Stimulated activated naive CD4-positive, alpha-beta T cell (primary cell): ENCODE measurements at places on chromosomes 3 and 15.

- DNase-seq, result no peak
Measured at GRCh38 chr3:168085491-168086119, 10.1 kb downstream of the GOLIM4 start.

GRCh38 chr3:106631373-106632108, 745.7 kb upstream of the CCDC54 start:
- DNase-seq, result no peak

- no peak for DNase-seq
Measured at GRCh38 chr3:22659651-22660475, 543.3 kb upstream of the UBE2E2 start.

- DNase-seq, result no peak
Measured at GRCh38 chr3:196804773-196805172, 62.9 kb upstream of the SENP5 start.

- no peak for DNase-seq
Measured at GRCh38 chr3:32146746-32147211, 40.4 kb downstream of the GPD1L start.

DNA sequence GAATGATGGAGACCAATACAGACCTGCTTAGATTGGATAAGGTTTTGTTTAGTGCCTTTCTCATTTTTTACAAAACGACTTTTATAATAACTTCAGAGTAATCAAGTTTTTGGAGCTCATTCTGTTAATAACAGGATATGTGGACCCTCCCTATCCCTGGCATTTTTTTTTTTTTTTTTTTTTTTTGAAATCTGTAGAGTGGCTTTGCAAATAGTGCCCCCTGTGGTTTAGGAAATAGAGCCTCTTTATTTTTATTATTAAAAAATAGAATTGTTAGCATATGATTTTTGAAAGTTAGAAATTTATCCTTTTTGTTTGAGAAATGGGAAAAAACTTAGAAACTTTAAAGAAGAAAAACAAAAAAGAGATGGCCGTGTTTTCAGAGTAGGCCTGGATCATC, 11.4 kb downstream of the SKIL start:
- no peak for DNase-seq

DNA sequence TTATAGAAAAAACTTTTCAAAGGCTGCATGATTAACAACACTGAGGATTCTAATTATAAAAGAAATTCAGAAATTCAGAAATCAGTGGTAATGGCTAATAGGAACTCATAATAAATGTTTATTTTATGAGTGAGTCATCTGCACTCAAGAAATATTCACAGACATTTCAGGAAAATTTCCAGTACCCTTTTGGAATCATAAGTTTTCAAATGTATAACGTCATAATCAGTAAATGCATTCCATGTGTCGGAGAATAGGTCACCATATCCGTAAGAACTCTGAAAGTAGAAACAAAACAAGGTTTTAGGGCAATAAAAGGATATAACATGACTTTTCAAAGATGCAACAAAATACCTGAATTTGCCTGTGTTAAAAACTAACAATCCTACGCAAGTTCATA, 24.7 kb downstream of the EOGT start:
- DNase-seq, result no peak

DNA sequence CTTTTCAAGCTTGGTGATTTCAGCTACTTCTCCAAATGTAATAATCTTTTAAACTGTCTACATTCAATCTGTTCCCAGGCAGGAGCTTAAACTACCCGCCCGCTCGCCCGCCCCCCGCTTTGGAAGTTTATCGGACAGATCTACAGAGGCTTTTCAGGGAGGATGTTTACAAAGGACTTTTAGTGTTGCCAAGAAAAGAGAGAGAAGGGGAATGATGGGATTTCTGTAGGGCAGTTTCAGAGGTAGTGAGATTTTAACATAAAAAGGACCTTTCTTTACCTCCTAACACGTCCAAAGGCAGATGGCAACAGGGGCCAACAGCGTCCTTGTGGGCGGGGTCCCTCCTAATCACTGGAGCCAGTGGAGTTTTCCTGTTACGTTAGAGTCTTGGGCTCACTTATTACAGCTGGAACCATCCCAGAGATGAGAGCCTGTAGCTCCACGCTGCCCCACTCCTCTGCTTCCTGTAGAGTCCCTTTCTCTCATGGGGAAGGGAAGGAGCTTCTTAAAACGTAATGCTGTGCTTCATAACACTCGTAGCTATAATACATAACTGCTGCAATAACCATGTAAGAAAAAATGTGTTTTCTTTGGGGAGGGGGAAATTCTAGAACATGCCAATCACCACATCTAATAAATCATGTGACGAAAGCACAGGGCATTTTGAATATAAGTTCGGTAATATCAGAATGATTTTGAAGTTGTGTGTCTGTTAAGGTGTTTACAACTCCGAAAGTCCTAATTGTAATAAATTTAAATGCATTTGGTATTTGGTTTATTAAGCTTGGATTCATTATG, 30.9 kb downstream of the HES1 start:
- DNase-seq, result no peak

GRCh38 chr3:51836606-51837005, 24.8 kb upstream of the IQCF2 start:
- DNase-seq, result no peak

DNA sequence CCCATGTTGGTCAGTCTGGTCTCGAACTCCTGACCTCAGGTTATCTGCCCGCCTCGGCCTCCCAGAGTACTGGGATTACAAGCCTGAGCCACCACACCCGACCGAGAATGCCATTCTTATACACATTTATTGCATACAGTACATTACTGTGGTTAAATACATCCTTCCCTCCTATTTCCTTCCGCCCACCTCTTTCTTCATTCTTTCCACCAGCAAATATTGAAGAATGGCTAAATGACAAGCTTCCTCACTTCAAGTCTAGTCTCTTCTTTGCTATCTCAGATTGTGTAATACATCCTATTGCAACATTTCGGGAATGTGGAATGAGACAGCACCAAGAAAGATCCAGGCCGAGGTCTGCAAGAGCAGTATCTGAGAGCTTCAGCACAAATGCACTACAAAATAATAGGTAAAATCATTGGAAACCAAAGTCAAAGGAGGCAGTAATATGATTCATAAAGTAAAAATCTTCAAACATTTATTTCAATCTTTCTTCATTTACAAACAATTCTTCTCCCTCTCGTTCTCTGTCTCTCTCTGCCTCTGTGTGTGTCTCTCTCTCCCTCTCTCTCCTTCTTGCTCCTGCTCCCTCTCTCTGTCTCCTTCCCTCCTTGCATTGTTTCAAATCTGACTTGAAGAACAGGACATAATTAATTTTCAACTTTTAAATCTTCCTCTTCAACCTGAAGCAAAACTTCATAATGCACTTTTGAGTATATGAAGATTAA, 94.7 kb upstream of the TGFBR2 start:
- DNase-seq, result no peak

DNA sequence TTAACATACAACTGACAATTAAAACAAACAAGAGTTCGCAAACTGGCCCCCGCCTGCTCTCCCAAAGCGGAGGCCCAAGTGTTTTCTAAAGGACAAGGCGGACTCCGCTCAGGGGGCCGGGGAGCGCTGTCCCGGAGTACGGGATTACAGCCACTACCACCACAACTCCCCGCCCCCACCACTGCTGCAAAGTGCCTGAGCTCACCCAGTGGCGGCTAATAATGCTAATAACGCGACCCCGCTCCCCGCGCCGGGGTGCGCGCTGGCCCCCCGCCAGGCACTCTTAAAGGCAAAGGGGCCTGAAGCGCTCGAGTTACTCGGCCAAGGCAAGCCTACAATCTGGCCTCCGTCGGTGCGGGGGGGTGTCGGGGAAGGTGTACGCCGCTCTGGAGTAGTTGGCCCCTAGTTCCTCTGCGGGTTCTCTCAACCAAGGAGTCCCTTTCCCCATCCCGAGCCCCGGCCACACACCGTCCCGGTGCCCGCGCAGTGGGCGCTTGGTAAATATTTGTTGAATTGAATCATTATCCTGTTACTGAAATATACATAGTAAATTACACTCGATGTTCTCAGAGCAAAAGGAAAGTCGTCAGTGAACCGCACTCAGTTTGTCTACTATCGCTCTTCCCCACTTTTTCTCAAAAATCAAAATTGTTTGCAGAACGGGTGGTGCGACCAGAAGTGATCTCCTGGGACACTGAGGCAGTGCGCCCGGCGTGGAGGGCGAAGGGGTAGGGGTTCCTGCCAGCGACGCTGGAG, 827 bp downstream of the WNT5A start:
- DNase-seq, result no peak

GRCh38 chr3:102532901-102533300, 98.1 kb downstream of the ZPLD1 start:
- DNase-seq, result no peak

GRCh38 chr3:97636465-97636864, 128.1 kb upstream of the ARL6 start:
- DNase-seq, result no peak

DNA sequence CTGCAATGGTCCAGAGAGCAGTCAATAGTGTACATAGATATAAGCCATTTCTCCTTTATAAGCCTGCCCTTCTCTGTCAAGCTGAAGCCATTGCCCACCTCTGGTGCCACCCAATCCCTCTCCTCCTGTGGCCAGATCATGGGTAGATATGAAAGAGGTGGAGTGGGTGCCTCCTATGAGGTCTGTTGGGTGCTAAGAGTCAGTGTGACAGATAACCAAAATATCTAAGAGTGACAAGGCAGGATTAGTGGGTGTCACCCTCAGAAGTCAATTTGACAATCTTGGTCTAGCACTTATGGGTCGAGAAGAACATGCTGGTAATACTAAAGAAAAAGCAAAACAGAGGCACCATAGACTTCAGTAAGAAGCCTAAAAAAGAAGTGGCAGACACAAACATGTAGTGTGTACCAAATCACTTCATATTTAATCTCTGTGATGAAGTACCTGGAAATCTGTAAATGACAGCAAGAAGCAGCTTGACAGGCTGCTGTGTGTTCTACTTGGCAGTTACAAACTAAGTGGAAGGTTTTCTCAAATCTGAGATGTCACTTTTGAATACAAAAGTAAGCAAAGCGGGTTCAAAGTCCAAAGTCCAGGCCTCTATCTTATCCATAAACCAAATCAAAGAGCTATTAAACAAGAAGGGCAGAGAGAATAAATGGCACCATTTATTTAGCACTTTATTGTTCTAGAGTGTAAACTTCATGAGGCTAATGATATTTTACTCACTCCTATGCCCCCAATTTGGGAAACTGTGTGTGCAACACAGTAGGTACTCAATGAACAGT, 118.9 kb upstream of the EOMES start:
- no peak for DNase-seq

DNA sequence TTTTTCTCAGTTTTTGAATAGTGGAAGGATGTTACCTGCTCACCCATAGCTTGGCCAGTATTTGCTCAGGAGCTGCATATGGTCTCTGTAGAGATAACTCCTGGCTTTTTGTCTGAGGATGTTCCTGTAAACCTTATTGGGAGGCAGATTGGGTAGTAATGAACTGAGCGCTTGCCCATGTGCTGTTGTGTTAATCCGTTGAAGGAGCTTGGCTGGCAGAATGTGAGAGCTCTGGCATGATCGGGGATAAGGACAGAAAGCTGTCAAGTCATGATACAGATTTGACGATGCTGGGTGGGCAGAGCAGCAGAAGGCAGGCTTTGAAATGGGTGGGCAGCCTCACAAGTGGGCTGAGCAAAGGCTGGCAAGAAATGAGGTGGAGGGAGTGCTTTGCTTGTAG, 27.4 kb downstream of the SH3GL3 start:
- DNase-seq, result no peak

DNA sequence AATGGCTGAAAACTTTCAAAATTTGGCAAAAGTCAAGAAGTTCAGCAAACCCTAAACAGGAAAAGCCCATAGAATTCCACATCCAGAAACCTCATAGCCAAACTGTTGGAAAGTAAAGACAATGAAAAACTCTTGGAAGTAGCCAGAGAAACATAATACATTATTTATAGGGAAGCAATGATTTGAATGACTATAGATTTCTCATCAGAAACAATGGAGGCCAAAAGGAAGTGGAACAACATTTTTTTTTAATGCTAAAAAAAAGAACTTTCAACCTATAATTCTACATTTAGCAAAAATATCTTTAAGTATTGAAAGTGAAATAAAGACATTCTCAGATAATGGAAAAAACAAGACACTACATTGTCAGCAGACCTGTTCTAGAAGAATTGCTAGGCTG, 30.2 kb downstream of the ALPK3 start:
- DNase-seq, result no peak

DNA sequence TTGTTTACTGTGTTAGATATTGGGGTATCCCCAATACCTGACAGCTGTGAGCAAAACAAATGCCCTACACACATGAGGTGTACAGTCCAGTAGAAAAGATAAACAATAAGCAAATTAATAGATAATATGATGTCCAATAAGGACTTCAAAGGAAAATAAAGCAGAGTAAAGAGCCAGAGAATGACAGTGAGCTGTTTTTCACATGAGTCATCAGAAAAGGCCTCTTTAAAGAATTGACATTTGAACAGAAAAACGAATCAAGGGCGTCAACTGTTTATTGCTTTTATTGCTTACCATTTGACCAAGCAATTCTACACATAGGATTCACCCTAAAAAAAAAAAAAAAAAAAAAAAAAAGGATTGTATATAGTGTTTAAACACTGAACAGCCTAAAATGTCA, 96.6 kb upstream of the FLNB start:
- no peak for DNase-seq

DNA sequence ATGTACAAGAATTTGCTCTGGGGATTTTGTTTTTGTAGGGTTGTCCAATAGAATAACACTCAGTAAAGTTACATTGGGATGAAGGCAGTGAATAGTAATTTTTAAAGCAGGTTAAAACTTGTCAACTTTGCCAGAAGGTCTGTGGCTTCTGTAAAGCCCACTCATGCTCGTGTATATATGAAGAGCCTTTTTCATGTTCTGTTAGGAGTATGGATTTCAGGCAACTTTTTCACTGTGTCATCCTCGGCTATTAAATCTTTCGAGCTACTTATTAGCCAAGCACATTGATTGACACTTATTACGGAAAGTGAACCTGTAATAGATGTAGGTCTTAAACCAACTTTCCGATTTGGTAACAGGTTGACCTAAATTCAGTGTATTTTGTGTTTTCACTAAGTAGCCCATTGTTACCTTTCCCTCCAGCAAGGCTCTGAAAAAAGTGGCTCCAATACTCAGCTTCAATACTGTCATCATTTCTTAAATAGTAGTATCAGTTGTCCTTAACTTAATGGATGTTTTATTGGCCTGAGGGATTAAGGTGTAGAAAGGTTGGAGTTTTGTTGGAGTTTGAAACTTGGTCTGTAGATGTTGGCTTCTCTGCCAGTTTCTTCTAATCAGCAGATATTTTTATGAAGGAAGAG, 1.7 kb downstream of the PAK2 start:
- DNase-seq, result no peak

DNA sequence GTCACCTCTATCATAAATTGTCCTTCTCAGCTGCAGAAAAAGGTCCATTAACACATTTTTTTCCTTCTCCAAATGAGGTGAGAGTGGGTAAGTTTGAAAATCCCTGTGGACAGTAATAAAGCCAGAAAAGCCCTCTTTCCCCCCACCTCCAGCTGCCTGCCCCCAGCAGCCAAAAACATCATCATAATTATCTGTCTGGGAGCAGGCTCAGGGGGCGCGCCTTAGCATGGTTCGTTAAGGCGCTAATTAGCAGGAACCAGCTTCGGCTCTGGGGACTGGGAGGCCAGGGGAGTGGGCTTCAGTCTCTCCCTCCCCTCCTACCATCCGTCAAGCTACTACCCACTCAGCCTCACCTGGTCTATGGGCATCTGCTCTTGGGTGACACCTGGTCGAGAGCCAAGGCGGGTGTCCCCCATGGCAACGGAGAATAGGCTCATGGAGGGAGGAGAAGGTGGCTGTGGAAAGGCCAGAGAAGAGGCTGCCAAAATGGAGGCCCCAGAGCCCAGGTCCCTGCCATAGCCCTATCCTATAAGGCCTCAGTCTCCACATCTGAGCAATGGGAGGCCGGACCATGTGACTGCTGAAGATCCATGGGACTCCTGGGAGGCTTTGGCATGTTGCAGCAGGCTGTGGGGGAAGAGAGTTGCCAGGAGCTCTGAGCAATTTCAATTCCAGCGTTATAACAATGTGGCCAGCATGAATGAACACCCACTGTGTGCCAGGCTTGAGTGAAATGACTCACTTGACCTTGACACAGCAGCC, 140.1 kb upstream of the LINGO1 start:
- no peak for DNase-seq
